ENCODE measurements at places on chromosomes 3 and 15.

DNA sequence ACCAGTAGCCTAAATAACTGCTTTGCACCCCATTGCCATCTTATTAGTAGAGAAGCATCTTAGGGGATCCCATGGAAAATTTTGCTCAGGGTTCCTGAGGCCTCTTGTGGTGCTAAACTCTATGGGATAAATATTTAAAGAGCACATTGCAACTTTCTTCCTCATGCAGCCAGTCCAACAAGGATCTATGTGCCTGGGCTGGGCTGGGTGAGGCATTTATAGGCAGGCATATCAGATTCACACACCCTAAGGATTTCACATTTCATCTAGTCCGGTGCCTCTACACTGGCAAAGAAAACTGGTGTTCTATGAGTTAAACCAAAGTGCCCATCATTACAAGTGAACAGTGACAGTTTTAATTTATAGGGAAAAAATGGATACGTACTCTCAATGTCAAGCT is 512.3 kb downstream of the EDEM1 start:
- DNase-seq = no peak

DNA sequence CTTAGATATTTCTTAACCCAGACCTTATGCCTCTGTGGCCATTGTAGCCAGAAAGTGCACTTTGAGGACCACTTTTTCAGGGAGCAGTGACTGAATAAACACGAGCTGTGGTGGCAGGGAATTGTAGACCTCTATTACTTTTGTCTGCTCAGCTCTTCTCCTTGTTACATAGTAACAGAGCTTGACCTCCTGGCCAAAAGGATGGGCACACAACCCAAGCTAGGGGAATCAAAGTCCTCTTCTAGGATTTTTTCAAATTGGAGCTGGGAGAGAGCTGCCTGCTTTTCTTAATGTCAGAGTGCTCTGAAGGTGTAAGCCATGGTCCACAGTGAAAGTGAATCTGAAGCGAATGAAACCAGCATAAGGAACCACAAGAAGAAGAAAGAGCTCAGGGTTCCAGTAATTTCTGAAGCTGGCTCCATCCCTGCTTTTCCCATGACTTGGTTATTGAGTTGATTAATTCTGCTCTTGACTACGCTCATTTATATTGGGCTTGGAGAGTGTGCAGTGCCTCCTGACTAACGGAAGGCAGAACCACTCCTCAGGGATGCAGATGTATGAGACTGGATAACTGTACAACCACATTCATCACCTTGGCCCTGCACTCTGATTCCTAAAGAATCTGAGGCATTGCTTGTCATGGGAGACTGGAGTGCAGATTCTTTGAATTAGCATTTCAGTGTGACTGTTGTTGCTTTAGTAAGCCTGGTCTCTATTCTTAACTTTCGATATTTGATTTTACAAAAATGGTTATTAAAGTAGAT is 60.9 kb downstream of the TLNRD1 start:
- no peak for DNase-seq

GRCh38 chr3:42161050-42161935 is 70.1 kb downstream of the TRAK1 start:
- no peak for DNase-seq

DNA sequence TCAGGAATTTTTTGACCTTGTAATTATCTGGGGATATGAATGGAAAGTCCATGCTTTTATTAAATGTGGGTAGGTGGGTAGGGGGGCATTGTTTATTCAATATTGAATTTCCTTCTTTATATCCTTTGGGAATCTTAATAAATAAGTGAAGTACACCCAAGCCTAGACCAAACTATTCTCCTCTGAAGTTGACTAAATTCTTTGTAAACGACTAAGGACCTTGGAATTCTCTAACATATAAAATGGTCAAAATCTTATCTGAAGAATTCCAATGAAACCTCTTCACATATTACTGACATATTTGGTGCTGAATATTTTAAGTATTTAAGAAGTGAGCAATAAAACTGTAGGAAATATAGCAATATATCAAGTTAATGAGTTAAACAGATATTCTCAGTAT is 1432.1 kb upstream of the GBE1 start:
- DNase-seq = peak; percentile 37

- DNase-seq = no peak
Measured at GRCh38 chr15:91294795-91295194, 194.7 kb downstream of the SV2B start.

GRCh38 chr15:66805202-66805885 is 103.3 kb downstream of the SMAD6 start:
- no peak for DNase-seq

GRCh38 chr15:75149867-75150709 is 51.6 kb upstream of the C15orf39 start:
- DNase-seq = no peak

DNA sequence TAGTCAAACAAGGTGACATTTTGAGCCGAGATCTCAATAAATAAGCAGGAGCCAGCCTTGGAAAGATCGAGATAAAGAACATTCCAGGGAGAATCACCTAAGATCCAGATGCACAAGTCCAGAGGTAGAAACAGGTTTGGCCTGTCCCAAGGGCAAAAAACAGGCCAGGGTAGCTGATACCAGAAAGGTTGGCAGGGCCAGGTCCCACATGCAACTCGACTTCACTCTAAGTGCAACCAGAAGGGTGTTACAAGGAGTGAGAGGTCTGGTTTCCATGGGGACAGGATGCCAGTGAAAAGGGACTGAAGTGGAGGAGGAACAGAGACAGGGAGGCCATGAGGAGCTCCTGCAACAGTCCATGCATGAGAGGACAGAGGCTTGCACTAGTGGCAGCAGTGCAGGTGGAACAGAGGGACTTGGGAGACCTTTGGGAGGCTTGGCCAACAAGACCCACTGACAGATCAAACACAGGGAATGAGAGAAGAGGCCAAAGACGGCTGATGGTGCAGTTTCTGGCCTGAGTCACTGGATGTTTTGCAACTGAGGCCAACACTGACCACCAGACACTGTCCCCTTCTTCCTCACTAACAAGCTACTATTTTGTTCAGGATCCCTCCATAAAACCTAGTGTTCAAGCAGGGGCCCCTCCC is 5.2 kb downstream of the TPRA1 start:
- DNase-seq = no peak

DNA sequence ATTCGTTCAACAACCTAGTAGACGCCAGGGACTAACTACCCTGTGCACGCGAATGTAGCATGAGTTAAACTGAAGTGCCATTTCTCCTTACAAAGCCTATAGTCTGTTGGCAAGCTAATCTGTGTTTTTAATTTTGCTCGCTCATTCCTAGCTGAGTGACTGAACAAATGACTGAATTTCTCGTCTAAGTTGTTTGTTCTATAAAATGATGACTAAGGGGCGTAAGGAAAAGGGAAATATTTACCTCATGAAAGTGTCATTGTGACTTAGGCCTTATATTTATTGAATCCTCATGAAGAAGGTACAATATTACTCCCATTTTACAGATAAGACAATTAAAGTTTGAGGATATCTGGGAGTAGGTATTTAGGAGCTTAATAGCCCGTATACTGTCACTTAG is 818.3 kb upstream of the ALCAM start:
- no peak for DNase-seq

- DNase-seq = no peak
Measured at GRCh38 chr15:42276762-42277161, 3.5 kb upstream of the TMEM87A start.

GRCh38 chr15:41795996-41796856 is 21.9 kb downstream of the MAPKBP1 start:
- no peak for DNase-seq

DNA sequence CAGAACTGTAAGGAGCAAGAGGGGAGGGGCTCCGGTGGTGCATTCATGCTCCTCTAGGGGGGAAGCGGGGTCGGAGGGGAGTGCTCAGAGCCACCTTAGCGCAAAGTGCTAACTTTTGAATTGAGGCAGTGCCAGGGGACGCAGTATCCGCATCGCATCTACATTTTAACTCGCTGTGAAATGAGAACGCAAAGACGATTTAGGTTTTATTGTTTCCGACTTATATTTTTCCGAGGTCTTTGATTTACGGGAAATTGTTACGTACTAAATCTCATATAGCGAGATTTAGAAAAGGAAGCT is 212 bp downstream of the TCAIM start:
- no peak for DNase-seq

- DNase-seq = no peak
Measured at GRCh38 chr3:29773481-29773880, 492.6 kb downstream of the RBMS3 start.

DNA sequence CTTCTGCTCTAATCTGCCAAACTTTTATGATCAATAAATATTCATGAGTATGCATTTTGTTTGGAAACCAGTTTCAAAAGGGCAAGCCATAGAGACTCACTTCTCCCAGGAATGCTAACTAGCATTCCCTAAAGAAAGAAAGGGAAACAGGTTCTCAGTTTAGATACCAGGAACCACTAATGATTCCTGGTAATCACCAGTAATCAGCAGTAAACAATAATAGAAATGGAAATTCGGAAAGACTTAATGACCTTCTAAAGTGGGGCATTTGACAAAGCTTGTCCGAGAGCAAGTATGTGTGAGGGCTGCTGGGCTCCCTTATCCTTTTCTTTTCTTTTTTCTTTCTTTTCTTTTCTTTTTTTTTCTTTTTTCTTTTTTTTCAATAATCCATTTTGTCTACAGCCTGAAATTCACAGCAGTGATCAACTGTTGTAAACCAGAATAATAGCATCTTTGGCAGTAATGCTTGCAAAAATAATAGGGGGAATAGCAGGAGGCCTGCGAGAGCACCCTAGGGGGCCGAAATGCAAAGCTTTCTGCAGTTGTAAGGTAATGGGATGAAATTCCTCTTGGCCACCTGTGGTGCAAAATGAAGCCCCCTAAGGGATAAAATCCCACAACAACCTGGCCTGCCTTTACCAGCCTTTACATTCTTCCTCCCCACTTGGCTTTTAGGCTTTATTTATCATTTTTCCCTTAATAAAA is 253.2 kb downstream of the ZPLD1 start:
- peak; percentile 66 for DNase-seq

- DNase-seq = no peak
Measured at GRCh38 chr3:16514755-16515353, 1.4 kb upstream of the RFTN1 start.

DNA sequence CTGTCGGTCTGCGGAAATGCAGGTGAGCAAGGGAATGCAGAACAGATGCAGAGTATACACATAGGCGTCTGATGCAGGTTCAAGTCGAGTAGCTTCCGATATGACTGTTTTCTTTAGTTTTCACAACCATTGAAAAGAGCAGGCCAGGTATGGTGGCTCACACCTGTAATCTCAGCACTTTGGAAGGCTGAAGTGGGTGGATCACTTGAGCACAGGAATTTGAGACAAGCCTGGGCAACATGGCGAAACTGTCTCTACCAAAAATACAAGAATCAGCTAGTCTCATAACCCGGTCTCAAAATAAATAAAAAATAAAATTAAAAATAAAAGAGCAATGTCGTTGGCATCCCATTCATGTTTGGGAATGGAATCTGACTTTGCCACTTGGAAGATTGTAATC is 101.5 kb downstream of the PTPRG start:
- no peak for DNase-seq

Measured in mesendoderm (in vitro differentiated cells).